ENCODE measurements at places on chromosomes 7 and 10.

GRCh38 chr7:76358011-76358480, 745 bp downstream of the YWHAG start:
- peak; percentile 39 for DNase-seq

DNA sequence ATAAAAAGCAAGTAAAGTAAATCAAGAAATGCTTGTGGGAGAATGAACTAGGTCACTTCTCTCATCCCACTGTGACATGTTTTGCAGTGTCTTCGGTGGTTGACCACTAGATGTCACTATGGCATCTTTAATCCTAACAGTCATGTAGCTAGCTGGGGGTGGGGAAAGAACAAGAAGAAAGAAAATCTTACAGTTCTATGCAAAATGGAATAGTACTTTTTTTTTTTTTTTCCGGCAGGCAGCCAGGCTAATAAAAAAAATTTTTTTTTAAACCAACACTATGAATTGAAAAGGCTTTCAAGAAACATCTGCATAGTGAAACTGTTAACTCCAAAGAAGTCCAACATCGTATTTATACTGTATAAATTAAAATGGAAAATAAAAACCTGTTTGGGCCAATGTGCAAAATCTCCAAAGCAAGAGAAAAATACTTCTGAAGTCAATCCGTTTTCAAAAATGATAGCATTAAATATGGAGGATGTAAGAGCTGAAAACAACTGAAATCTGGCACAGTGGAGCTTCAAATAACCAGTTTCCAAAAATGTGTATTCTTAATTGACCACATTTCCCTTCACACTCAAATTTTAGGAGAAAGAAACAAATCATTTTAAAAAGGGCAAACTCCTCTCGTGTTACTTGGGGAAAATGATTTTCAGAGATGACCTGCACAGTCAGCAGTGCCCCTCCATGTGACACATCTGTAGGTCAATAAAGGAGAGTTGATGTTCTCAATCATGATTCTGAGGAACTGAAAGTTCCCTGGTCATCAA, 38.5 kb downstream of the CDK1 start:
- DNase-seq = peak; percentile 63

- no peak for DNase-seq
Observed at GRCh38 chr7:120402801-120403200, 129.8 kb downstream of the KCND2 start.

DNA sequence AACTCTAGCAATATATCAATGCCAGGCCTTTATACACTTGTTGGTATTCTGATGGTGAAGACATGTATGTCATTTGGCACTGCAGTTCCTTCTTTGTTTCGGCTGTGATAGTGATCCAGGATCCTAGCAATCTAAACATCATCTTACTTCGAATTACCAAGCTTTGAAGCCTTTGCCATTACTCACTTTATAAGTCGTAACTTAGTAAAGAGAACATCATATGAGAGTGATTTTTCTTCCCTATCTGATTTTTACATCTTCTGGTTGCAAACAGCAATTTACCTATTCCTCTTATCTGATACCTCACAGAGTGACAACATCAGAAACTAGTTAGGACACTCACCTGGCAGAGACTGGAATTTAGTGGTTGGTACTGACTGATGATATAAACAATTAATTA, 7.6 kb upstream of the BPGM start:
- DNase-seq = no peak

GRCh38 chr10:30396293-30396692, 37.7 kb upstream of the MAP3K8 start:
- no peak for DNase-seq

DNA sequence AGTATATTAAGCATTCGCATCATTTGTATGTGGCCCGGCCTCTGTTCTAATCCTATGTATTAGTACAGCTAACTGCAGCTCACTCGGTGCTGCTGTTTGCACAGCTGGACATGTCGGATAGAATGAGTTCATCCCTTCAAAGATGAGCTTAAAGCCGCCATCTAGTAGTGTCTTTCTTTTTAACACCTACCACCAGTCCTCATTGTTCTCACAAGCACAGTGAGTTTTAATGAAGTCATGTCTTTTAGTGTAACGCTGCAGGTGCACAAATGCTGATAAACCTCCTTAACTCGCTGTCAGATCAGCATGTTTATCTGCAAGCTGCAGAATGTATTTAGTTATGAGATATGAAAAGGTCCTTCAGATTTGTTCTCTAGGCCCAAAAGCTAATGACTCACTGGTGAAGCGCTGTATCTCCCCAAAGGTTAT, 247.5 kb downstream of the MTERF1 start:
- no peak for DNase-seq

DNA sequence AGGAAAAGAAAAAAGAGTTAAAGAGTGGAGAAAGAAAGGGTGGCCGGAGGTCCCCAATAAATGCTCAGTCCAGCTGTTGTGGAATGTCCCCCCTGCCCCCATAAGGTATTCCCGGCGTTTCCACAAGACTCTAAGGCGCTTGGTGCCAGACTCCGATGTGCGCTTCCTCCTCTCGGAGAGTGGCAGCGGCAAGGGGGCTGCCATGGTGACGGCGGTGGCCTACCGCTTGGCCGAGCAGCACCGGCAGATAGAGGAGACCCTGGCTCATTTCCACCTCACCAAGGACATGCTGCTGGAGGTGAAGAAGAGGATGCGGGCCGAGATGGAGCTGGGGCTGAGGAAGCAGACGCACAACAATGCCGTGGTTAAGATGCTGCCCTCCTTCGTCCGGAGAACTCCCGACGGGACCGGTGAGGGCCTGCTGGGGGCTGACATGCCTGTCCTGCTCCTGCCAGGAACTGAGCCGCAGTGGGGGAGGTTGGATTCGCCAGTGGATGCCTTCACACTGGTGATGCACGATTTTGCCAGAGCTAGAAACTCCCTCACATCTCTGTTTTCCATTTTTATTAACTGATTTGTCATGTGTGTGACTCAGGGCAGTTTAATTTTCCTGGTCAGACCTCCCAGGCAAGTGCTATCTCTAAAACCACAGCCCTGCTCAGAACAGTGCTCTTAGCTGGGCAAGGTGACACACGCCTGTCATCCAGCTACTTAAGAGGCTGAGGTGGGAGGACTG, 34.2 kb downstream of the TACR2 start:
- DNase-seq = no peak

- no peak for DNase-seq
Observed at GRCh38 chr7:113392421-113392820, 274.1 kb upstream of the SMIM30 start.

- no peak for DNase-seq
Observed at GRCh38 chr10:77506517-77507200, 130.9 kb downstream of the KCNMA1 start.

- DNase-seq = no peak
Observed at GRCh38 chr7:137393570-137393969, 50.0 kb upstream of the PTN start.

- DNase-seq = peak; percentile 16
Observed at GRCh38 chr7:18866359-18867036, 250.9 kb downstream of the TWIST1 start.

- DNase-seq = no peak
Observed at GRCh38 chr10:54869022-54869421, 68.0 kb upstream of the PCDH15 start.

DNA sequence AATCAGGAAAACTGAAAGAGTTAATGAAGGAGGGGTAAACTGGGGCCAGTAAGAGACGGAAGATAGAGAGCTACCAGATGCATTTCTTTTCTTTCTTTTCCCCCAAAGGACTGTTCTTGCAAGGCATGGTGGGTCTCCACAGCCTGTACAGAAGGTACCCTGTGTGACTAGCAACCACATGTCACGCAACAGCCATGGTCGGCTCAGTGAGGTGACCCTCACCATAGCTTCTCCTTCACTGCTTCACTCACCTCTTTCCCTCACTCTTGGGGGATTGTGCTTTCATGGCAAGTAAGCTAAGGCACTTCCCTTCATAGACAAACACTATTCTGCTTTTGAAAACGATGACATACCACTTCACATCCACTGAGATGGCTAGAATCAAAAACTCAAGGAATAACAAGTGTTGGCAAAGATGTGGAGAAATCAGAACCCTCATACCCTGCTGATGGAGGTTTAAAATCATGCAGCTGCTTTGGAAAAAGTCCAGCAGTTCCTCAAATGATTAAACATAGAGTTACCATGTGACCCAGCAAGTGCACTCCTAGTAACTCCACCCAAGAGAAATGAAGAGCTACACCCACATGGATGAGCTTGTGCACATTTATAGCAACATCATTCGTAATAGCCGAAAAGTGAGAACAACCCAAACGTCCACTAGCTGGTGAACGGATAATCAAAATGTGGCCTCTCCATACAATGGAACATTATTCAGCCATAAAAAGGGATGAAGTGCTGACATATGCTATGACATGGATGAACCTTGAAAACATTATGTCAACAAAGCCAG, 3.8 kb upstream of the INSIG1 start:
- no peak for DNase-seq

- DNase-seq = peak; percentile 78
Observed at GRCh38 chr10:119368991-119369869, 161.9 kb downstream of the GRK5 start.

DNA sequence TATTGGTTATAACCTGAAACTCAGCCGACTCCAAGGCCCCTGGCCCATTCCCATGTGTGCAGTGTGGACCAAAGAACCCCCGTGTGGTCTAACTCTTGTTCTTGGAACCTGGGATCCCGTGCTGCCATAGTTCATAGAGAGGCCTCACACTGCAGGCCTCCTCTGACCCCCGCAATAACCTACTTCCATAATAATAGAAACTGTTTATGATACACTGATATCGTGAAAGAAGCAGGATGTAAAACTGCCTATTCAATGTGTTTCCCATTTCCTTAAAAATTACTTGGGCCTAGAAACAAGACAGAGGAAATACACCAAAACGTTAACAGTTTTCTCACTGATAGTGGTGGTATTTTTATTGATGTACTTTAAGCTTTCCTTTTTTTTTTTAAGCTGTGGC, 109.2 kb upstream of the KDM7A start:
- no peak for DNase-seq

DNA sequence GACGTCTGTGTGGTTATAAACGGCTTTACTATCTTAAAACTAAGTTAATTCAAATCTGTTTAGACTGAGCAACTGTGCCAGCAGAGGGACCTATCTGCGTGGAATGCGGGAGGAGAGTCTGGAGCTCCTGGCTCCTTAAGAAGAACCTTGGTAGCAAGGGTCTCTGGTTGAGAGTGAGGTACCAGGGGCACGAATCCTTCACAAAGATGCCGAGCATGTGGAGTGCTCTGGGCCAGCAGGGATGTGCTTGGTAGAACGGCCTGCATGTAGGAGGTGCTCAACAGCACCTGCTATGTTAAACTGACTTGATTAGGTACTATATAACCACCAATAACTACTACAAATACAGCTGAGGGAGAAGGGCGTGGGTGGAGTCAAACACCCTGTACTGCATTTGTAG, 102.6 kb downstream of the VIPR2 start:
- no peak for DNase-seq

DNA sequence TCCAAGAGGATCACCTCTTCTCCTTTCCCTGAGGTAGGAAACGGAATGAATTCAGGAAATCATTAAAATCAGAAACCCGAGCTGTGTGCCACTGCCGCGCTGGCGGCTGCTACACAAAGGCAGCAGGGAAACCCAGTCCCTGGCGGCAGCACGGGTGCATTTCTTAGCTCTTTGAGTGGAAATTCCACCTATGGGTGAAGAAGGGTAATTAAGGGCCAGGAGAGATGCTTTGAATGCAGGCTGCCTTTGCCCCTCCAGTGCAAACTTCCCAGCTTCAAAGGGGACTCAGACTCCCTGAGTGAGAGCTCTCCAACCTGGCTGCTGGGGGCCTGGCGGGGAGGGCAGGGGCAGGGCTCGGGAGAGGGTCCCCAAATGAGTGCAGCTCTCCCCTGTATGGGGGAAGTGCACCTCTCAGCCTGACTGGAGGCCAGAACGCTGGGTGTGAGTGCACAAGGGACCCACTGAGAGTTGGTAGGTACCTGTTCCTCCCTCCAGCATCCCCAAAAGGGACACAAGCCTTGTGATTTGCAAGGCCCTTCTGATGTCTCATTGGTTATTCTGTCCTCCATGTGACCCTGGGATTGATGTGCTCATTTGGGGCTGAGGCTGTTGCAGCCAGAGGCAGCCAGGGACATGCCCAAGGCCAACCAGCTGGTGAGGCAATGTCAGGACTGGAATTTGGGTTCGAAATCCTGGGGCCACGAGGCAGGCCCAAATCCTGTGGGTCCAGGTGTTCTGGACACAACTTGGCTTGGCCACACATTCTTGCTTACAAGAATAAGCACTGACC, 16.3 kb upstream of the ZMIZ1 start:
- no peak for DNase-seq

GRCh38 chr10:74008212-74008731, 10.4 kb downstream of the VCL start:
- peak; percentile 60 for DNase-seq

DNA sequence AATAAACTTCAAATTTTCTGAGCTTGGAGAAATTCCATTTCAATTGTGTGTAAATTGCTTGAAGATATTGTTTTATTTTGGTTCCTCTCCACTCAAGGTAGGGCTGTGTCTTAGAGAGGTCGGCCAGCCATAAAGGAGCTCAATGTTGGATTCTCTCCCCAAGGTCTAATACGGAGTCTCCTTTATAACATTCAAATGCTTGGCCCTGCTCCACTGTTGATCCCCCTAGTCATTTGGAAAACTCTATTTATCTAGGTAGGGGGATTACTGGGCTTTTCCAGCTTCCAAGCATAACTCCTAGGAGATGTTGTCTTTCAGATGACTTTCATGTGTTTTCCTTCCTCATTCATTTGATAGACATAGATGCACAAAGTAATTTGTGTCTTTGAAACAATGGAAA, 170.9 kb downstream of the LRMDA start:
- DNase-seq = no peak

DNA sequence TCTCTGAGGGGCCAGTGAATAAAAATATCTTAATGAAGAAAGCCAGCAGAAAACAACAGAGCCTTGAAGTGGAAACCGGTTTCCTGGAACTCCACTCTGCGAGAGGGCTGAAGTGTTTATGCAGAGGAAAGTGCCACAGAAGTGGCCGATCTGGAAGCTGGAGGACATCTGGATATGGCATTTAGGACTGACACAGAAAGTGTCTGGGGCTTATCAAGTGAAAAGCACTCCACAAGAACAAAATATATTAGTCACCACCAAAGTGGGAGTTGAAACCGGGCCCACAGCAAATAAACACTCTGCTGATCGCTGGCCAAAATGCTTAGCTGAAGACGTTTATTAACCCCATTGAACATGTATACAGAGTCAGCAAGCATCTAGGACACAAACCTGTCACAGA, 7.8 kb downstream of the NOD1 start:
- DNase-seq = no peak

GRCh38 chr10:12869427-12869826, 132.1 kb downstream of the CCDC3 start:
- DNase-seq = no peak

DNA sequence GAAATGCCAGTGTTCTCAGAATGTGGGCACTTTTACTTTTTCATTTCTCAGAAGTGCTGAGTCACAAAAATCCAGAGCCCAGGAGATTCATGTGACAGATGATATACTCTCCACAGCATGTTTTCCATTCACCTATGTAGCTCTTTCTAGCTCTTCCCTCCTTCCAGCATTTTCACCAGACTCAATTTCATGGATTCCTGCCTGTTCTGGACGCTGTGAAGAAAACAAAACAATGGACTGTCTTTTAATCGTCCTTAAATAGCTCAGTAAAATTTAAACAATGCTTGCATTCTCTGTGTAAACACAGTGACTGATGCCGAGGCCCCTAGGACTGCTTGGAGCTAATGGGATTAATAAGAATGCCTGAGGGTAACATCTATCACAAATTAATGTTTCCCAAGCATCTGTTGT, 25.5 kb downstream of the ZNF713 start:
- DNase-seq = no peak

GRCh38 chr7:103771294-103771693, 218.2 kb downstream of the RELN start:
- DNase-seq = no peak
